Activated naive CD8-positive, alpha-beta T cell treated with anti-CD3 and anti-CD28 coated beads, Interleukin-2, amount 10 ng/mL, durations not matched to agents 7 days and 5 days (primary cell): ENCODE measurements at places on chromosomes 3 and 15.

- DNase-seq, result no peak
These were observed 22.3 kb downstream of the MYO1E start for GRCh38 chr15:59350421-59350732.

- DNase-seq, result peak; percentile 75
These were observed 678 bp downstream of the DOCK3 start for GRCh38 chr3:50675179-50676030.

- DNase-seq, result no peak
These were observed 129.7 kb upstream of the PRICKLE2 start for GRCh38 chr3:64354956-64355355.

GRCh38 chr3:42855219-42855546, 20.5 kb downstream of the CYP8B1 start:
- DNase-seq, result no peak
